ENCODE measurements at places on chromosomes 3 and 15. TPM values are rescaled to one million over a fixed set of nuclear protein-coding genes. Genes with fewer than 3 reads are reported as not detected.

GRCh38 chr3:45048244-45048643 is 22.1 kb downstream of the CLEC3B start:
- peak; percentile 33 for DNase-seq

- no peak for DNase-seq
Observed at GRCh38 chr15:90585863-90586262, 56.1 kb downstream of the CRTC3 start.

DNA sequence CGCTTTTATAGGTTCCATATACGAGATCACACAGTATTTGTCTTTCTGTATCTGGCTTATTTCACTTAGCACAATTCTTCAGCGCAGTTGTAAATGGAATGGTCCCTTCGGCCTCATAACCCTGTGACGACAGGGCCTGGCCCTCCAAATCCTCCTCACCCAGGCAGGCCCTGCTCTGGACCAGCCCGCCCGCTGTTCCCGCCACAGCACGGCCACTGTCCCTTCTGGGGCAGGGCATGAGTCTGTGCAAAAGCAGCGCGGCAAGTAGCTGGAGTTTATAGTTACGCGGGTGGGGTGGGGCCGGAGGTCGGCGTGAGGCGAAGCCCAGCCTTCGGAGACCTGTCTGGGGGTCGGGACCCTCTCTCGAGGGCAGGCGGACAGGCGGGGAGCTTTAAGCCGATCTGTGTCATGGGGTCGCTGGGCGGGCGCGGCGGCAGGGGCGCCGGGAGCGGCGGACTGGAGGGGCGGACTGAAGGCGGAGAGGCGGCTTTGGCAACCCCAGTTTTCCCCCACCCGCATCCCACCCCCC is 543 bp downstream of the ARPIN start:
- no peak for DNase-seq

Gene ACOX2
- total RNA-seq, result 2.2 TPM

Gene SAXO2
- 2.5 TPM for total RNA-seq

- peak; percentile 28 for DNase-seq
Observed at GRCh38 chr3:114155370-114155821, 23.5 kb downstream of the DRD3 start.

Gene GOLGA6L26
- total RNA-seq, result not detected

DNA sequence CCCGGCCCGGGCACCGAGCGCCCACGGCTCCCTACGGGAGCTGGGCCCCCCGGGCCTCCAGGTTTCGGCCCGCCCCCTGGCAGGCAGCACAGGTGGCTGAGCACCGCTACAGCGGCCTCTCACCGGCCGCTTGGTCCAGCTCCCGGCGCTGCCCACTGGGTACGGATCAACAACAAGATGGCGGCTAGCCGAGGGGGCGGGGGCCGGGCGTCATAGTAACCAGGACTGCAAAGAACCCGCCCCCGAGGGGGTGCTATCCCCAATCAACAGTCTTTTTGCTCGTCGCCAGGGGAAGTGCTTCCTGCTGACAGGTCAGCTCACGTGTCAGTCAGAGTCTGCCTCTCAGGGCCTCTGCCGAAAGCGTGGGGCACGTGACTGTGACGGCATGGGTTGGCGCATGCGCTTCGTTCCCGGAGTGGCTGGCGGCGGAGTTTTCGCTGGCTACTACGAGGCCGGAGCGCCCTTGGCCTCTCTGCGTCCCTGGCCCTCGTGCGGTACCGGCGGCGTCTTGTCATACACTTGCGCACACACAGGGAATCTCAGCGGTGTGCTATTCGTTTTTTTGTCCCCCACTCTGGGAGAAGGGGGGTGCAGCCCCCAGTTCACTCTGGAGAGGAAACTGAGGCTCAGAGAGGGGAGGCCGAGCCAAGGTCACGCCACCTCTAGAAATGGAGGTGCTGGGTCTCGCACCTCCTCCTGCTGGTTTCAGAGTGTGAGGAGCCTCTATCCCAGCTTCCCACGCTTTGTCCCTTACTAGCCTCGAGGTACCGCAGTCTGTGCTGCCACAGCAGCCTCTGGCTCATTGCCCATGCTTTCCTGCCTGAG is at the start of gene IP6K1:
IP6K1 (minus strand) TSS at position 186 of the 825 bp plus-strand sequence. CDS start 38,502 bp downstream, outside the sequence.
- peak; percentile 100 for DNase-seq

DNA sequence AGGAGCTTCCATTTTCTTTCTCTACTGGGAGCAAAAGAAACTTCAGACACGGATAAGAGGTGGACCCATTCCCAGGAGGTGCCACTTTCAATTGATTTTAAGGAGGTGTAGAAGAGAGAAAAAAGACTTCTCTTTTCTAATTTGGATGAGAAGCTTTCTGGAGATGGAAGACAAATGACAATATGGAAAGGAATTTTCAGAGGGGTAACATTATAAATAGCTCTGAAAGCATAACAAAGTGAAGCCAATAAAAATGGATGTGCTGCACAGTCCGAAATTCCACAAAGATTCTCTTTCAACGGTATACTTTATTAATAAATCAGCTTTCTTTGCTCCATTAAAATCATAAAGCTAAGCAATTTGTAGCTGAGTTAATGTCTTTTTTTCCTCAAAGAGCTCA is 607.2 kb upstream of the MDFIC2 start:
- no peak for DNase-seq
